Diencephalon (tissue), 1 donor: ENCODE measurements at places on chromosomes 3 and 15. TPM values are rescaled to one million over a fixed set of nuclear protein-coding genes. Genes with fewer than 3 reads are reported as not detected.

SEMA3B gene
- 2.8 TPM for total RNA-seq

ACOX2 gene
- 5.1 TPM for total RNA-seq

SCN11A gene
- 0.46 TPM for total RNA-seq

OR5K2 gene
- total RNA-seq = not detected

TCTA gene
- 18.0 TPM for total RNA-seq

CCRL2 gene
- 1.4 TPM for total RNA-seq

CFAP92 gene
- 6.5 TPM for total RNA-seq

IL5RA gene
- total RNA-seq = 11.1 TPM

IL17RE gene
- total RNA-seq = 1.4 TPM

PROS1 gene
- 17.8 TPM for total RNA-seq

UROC1 gene
- total RNA-seq = not detected

HGD gene
- total RNA-seq = 0.69 TPM

CYP8B1 gene
- total RNA-seq = not detected

ROBO1 gene
- total RNA-seq = 193 TPM

SLC24A5 gene
- 0.92 TPM for total RNA-seq

PLXND1 gene
- 26.8 TPM for total RNA-seq

REC114 gene
- total RNA-seq = not detected

CCR3 gene
- not detected for total RNA-seq

GOLGA8T gene
- 0.69 TPM for total RNA-seq

C3orf22 gene
- not detected for total RNA-seq

ZNF662 gene
- 16.6 TPM for total RNA-seq

ACAD9 gene
- 33.7 TPM for total RNA-seq

MEIS2 gene
- 186 TPM for total RNA-seq

OR5K1 gene
- total RNA-seq = not detected

LDHAL6B gene
- total RNA-seq = not detected

ADAMTS7 gene
- total RNA-seq = 6.0 TPM

PLSCR2 gene
- total RNA-seq = not detected
